Stimulated activated CD4-positive, alpha-beta T cell treated with anti-CD3 and anti-CD28 coated beads, Interleukin-1b, Interleukin-23, amount 100 ng/mL, for 1 hour (primary cell): ENCODE measurements at places on chromosomes 7 and 10.

DNA sequence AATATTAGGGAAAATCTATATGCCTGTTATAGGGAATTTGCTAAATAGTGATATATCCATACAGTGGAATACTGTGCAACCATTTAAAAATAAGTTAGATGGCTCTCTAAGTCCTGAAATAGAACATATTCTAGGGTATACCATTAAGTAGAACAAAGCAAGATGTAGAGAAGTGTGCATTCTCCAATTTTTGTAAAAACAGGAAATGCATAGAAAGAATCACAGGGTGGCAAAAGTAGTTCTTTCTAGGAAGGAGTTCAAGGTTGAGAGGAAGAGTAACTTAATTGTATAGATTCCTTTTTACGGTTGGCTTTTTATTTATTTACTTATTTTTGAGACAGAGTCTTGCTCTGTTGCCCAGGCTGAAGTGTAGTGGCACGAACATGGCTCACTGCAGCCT, 43.7 kb downstream of the ADD3 start:
- DNase-seq, result no peak

GRCh38 chr7:67675971-67676370, 679.3 kb downstream of the TYW1 start:
- DNase-seq, result no peak

GRCh38 chr10:52314822-52315552, 906 bp downstream of the DKK1 start:
- DNase-seq, result no peak

DNA sequence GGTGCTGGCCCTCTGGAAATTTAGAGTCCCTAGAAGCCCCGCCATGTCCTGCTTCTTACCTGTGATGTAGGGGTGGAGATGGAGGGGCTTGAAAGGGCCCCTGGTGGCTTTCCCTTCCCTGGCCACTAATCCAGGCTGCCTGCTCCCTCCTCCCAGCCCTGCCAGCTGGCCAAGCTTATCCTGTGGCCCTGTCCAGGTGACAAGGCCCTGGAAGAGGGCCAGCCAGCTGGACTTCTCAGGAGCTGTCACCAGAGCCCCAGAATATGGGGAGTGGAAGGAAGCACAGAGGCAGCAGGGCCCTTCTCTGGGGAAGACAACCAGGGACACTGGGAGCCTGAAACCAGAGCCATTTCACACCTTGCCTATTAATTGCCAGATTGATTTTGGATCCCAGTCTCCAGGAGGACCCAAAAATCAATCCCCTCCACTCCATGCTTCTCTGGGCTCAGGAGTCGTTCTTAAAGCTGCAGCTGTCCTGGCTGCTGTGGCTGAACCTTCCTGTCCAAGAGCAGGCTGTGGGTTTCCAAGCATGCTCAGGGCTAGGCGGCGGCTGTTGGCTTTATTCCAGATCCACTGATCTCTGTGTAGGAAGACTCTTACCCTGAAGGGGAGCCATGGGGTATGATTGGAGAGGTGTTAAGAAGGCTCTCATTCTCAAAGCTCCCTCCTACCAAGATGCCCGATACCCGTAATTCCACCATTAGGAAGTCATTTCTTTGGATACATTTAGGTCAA, 52.6 kb upstream of the PCBD1 start:
- DNase-seq, result no peak

DNA sequence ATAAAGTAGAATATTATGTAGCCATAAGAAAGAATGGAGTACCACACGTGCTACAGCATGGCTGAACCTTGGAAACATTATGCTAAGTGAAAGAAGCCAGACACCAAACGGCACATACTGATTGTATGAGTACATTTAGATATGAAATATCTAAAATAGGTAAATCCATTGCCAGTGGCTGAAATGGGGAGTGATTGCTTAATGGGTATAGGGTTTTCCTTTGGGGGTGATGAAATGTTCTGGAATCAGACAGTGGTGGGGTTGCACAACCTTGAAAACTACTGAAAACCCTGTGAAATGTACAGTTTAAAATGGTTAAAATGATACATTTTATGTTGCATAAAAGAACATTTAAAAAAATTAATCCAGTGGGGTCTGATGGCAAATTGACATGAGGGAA, 667.9 kb downstream of the AUTS2 start:
- no peak for DNase-seq

- no peak for DNase-seq
Observed at GRCh38 chr7:7399707-7400106, 136.0 kb downstream of the COL28A1 start.

DNA sequence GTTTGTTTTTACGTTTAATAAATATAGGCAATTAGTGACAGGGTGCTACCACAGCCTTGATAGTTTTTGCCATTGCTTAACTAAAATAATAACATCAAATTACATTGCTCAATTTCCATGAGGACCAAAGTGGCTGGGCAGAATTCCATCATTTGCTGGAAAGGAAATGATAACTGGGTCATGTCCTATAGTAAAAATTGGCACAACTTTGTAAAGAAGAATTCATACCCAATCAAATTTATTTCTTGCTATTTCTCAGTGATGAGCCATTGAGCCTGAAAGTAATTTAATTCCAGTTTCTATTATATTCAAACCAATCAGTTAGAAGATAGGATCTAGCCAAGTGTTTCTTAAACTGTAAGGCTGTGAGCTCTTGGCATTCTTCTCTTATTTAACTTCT, 102.2 kb upstream of the CTTNBP2 start:
- DNase-seq, result no peak

- no peak for DNase-seq
Observed at GRCh38 chr7:22121702-22122474, 176.2 kb upstream of the CDCA7L start.

DNA sequence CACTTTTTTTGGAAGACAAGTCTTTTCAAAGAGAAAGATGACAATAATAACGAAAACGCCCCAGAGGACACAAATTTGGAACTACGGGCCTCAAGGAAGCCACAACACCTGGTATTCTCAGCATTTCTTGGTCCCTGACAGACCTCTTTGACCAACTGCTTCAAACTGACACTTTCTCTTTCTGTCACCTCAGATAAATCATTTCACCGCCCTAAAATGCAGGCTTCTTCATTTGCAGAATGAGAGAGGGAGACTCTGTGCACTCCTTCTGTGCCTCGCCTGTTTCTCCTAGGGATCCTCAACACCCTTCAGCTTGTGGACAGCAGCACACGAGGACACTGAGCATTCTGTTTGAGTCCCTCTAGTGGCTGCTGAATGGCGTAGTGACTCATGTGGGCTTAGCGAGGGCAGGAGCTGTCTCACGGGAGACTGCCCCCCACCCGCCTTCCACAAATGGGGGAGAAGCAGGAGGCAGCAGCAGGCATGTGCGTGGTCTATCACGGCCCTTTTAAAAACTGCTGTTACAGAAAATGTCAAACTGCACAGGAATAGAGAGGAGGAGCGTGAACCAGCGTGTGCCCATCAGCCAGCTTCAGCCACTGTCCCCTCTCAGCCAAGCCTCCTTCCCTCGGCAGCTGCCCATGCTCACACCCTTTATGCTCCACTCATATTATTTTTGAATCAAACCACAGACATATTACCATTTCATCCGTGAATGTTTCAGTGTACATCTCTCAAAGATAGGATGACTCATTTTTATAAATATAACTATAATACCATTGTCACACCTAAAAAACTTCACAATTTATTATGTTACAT, 41.4 kb downstream of the GSDME start:
- no peak for DNase-seq

- DNase-seq, result no peak
Observed at GRCh38 chr10:124748953-124749645, 4.9 kb upstream of the FAM53B start.
